ENCODE measurements at places on chromosomes 16 and 17.

DNA sequence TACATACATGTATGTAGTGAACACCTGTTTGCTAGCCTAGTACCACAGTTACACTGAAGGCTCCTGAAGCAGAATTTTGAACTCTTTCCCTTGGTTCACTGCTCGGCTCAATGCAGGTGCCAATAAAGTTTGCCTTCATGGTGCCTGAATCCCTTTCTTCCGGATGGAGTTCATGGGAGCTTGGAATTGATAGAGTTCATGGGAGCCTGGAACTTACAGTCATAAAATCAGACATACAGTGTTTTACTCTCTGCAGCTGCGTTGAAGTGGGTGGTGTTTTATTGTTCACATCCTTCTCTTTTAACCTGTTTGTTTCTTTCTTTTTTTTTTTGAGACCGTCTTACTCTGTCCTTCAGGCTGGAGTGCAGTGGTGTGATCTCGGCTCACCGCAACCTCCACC lies 29.2 kb upstream of the ABR start:
- DNase-seq = no peak

- DNase-seq = peak; percentile 7
These were observed 26.0 kb downstream of the KCNJ16 start for GRCh38 chr17:70100983-70101382.

DNA sequence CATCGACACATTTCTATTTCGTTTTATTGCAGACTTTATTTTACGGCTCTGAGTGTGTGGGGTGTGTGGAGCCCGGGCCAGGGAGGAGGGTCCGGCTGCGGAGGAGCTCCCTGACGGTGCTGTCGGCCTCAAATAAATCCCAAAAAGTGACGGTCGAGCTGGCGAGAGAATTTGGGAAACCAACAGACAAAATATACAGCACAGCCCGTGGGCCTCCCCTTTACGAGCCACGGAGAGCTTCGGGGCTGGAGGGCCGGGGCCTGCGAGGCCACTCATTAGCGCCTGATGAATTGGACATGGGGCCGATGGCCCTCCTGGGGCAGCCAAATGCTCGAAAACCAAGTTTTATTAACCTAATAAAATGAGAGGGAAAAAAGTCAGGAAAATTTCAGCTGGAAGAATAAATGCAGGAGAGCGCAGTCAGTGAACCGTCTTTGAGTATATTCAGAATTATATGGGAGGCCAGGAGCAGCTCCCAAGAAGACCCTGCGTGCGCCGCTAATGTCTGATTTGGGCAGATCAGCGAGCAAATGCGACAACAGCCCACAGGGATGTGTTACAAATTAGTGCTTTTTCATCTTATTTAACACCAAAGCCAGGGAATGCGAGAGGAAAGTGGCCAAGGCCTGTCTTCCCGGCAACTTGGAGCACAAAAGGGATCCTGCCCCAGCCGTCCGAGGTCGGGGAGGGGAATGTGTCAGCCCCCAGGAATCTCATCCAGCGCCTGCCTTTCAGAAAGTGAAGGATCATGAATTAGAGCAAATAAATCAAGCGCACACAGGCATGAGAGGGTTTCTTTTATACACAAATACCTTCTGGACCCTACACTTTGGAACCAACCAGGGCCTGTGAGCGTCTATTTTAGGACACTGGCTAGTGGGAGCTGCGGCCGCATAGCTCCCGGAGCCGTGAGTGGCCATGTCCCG lies 249.1 kb downstream of the C16orf95 start:
- DNase-seq = no peak

DNA sequence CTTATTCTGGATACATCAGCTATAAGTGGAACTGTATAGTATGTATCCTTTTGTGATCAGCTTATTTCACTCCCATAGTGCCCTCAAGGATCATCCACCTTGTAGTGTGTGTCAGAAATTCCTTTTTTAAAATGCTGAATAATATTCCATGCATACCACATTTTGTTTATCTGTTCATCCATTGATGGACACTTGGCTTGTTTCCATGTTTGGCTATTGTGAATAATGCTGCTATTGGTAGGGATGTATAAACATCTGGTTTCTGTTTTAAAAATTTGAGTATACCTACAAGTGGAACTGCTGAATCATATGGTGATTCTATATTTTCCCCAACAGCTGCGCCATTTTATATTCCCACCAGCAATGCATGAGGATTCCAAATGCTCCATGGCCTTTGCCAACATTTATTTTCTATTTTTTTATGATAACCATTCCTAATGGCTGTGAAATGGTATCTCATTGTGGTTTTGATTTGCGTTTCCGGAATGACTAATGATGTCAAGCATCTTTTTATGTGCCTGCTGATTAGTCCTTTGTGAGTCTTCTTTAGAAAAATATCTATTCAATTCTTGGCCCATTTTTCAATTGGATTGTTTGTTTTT lies 11.6 kb downstream of the RCVRN start:
- no peak for DNase-seq

DNA sequence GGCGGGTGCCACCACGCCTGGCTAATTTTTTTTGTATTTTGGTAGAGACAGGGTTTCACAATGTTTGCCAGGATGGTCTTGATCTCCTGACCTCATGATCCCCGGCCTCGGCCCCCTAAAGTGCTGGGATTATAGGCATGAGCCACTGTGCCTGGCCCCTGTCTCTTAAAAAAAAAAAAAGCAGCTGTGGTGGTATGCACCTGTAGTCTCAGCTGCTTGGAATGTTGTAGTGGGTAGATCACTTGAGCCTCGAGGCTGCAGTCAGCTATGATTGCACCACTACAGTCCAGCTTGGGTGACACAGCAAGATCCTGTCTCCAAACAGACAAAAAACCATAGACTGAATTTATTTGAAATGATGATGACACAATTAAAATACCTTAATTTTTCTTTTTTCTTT lies 24.3 kb downstream of the CDK12 start:
- DNase-seq = no peak

- no peak for DNase-seq
These were observed 102.5 kb upstream of the CLEC3A start for GRCh38 chr16:77919761-77920415.

- peak; percentile 76 for DNase-seq
These were observed 119.2 kb upstream of the CACNG5 start for GRCh38 chr17:66715745-66716156.

DNA sequence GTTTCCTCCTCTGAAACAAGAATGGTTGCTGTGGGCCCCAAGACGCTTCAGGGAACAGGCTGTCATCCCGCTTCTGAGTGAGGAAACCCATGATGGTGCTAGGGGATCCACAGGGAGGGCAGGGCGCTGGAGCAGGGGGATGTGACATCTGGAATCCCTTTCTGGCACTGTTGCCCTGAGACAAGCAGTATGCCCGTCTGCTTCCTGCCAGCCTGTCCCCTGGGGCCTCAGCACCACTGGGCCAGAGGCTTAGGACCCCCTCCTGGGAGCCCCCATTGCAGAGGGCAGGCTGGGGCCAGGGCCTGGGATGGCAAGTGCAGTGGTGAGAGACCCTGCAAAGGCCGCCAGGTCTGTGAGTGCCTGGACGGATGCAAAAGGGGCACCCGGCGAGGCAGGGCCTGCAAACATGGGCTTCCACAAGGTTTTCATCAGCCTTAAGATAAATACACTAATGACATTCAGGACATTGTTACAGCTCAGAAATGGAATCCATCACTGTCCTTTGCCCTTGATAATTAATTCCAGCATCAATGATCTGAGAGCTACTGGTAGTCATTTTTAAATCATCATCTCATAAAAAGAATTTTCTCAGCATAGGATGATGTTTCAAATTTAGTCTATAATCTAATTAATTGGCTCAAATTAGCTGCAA lies 51.6 kb downstream of the PRMT7 start:
- no peak for DNase-seq

DNA sequence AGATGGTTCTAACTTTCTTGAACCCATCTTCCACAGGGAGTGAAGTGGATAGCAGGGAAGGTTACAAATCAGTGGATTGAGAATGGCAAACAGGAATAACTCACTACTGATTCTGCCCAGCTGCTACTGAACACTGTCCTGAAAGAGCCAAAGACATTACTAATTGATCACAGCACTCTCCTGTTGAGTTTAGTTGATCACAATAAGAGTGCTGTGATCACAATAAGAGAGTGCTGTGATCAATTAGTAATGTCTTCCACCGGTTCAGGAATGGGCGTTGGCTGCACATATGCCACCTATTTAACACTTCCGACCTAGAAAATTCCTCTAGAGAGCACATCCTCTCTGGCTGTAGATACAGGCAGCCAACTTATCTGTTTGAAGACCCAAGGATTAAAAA lies 11.4 kb downstream of the CFAP97D1 start:
- peak; percentile 26 for DNase-seq

- DNase-seq = no peak
These were observed 32.6 kb downstream of the PLXDC1 start for GRCh38 chr17:39118674-39119419.

DNA sequence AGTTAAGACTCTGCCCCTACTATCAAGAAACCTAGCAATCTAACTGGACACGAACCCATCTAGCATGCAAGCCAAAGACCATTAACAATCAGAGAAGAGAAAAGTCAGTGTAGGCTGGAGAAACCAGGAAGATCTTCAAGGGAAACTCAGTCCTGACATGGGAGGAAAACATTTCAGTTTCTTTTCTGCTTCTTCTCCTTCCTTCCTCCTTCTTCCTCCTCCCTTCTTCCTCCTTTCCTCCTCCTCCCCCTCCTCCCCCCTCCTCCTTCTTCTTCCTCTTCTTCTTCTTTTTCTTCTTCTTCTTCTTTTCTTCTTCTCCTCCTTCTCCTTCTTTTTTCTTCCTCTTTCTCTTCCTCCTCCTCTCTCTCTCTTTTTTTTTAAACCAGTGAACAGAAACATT lies 29.6 kb upstream of the SHISA9 start:
- no peak for DNase-seq

DNA sequence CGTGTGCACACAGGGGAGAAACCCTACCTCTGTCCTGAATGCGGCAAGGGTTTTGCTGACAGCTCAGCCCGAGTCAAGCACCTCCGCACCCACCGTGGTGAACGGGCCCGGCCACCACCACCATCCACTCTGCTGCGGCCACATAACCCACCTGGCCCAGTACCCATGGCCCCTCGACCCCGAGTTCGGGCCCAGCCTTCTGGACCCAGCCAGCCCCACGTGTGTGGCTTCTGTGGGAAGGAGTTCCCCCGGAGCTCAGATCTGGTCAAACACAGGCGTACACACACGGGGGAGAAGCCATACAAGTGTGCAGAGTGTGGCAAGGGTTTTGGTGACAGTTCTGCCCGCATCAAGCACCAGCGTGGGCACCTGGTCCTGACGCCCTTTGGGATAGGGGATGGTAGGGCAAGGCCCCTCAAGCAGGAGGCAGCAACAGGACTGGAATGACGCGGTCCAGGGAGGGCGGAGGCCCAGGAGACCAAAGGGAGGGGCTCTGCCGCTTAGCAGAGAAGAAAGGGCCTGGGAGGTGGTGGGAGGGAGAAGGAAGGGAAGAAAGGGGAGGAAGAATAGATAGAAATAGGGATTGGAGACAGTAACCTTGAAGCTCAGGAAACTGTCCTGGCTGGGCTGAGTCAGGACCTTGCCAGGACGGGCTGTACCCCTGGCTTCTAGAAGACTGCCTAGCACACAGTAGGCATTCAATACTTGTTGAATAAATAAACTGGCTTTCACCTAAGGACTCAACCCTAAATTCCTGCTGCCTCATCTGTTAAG lies 3.6 kb downstream of the ZNF48 start:
- no peak for DNase-seq

DNA sequence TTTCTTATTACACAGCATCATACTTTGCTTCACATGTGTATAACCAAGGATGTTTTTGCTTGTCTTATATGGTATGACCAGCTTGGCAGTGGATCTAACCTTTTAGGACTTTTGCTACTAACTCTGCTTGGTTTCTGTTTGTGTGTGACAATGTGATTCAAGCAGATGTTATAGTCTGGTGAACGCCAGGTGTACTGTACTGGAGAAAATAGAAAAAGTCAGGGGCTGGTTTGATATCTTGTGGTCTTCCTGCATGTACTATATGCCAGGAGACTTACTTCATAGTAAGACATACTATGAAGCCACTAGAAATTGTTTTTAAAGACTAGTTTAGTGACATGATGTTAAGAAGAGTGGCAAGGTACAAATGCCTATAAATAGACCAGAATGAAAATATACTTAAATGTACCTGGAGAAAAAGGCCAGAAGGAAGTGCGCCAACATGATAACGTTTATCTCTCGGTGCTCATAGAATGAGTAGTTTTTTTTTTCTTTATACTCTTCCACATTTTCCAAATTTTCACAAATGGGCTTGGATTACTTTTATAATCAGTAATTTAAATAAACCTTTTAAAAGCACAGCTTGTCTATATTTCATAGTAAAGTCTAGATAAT lies 112.3 kb downstream of the PRKCA start:
- DNase-seq = no peak

DNA sequence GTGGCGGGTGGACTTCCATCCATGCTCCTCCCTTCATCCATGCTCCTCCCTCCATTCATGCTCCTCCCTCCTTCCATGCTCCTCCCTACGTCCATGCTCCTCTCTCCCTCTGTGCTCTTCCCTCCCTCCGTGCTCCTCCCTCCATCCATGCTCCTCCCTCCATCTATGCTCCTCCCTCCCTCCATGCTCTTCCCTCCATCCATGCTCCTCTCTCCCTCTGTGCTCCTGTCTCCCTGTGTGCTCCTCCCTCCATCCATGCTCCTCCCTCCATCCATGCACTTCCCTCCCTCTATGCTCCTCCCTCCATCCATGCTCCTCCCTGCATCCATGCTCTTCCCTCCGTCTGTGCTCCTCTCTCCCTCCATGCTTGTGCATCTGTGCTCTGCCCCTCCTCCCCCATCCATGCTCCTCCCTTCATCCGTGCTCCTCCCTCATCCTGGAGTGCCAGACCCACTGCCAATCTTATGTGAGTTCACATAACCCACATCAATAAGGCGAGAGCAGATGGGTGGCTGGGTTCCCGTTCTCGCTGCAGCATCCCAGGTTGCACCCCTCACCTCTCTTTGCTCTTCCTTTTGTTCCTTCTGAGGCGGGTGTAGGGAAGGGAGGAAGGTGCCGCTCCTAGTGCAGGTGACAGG lies 22.8 kb downstream of the KSR1 start:
- no peak for DNase-seq

GRCh38 chr16:31874366-31875111 lies 932 bp downstream of the ZNF267 start:
- DNase-seq = peak; percentile 25

DNA sequence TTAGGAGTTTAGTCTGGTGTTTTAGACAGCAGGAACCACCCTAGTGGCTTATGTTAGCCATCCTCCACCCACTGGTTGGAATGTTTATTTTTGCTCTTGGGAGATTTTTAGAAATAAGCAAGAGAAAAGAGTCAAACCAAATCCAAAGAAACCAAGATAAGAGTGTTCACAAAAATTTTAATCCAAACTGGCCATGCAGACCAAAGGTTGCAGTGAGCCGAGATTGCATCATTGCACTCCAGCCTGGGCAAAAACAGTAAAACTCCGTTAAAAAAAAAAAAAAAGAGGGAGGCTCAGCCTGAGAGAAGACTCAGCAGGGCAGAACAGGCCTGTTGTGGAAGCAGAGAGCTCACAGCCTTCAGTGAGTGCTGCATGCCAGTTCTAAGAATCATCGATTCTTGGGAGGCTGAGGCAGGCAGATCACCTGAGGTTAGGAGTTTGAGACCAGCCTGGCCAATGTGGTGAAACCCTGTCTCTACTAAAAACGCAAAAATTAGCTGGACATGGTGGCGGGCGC lies 12.2 kb upstream of the C16orf54 start:
- DNase-seq = no peak

Measured in NCI-H446 (cell line).